Epithelial cell of esophagus (primary cell): ENCODE measurements at places on chromosomes 16 and 17.

DNA sequence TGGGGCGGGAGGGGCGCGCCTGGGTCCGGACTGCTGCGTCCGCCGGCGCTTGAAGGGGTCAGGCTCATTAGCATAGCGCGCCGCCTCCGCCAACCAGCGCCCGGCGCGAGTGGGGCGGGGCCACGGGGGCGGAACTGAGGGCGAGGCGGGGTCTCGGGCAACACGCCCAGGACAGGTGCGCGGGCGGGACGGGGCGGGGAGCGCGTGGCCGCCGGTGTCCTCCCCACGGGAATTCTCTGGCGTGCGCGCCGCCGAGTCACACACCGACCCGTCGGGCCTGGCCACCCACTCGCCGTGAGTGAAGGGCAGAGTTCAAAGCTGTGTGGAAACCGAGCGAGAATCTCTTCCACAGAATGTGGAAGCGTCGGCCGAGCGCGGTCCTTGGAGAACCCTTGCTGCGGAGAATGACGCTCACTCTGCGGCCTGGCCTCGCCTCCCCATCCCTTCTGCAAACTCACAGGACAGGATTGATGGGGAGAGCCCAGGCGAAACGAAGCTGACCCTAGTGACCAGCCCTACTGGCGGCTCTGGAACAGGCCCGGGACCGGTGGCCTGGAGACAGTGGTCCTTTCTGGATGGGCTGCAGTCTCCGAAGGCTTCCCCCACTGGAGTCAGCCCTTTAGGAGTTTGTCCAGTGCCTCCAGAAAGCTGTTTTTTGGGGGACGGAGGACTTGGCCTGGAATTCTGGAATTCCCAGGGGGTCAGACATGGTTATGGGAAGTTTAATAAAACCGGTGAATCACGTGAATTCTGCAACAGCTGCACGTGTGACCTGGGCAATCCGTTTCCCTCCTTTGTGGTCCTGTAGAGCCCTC is at the start of gene SNAI3:
TSS of gene SNAI3 (minus strand) at position 69 of the 815 bp plus-strand sequence. CDS start 101 bp downstream, outside the sequence.
- peak; percentile 85 for DNase-seq

GRCh38 chr17:74776990-74777389 is 845 bp upstream of the NAT9 start:
- DNase-seq: no peak

DNA sequence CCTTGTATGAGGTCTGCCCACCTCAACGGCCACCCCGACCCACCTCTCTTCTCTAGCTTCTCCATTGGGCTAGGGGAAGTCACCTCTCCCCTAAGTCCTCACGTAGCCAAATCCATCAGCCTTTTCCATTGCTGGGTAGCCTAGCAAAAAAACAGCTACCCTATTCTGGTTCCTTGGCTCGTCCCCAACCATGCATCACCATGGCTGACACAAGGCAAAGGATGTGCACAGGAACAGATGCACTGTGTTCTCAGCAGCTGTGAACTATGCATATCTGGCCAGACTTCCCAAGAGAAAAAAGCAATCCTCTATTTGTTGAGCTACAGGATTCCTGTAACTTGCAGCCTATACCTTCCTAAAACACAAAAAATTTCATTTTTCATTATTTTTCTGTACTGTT is 22.0 kb upstream of the FLCN start:
- no peak for DNase-seq

DNA sequence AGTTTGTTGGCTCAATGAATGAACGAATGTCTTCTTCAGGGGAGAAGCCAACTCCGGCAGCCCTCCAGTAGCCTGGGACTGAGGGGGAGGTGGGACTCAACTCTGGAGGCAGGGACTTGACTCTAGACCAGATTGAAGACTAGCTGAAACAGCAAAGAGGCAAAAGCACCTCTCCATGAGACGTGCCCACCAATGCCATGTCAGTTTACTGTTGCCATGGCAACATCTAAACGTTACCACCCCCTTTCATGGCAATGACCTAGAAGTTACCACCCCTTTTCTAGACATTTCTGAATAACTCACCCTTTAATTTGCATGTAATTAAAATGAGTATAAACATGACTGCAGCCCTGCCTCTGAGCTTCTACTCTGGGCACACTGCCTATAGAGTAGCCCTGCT is 91.8 kb downstream of the ASIC2 start:
- no peak for DNase-seq

GRCh38 chr16:87829622-87829980 is 39.7 kb downstream of the SLC7A5 start:
- no peak for DNase-seq

DNA sequence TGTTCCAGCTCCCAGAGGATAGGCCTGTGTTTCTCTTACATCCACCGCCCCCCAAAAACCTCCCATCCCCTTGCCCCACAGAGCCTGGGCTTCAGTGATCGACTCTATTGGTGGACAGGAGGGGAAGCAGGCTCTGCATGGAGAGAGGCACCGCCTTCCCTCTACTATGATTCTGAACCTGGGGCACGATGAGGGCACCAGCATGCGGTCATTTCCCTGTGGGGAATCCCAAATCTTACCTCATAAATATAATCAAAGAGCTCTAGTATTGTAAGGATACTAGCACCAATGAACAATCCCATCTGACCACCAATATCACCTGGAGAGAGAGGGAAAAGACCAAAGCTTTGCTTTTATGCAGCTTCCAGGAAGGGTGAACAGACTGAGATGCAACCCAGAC is 25.7 kb downstream of the SPACA3 start:
- no peak for DNase-seq

DNA sequence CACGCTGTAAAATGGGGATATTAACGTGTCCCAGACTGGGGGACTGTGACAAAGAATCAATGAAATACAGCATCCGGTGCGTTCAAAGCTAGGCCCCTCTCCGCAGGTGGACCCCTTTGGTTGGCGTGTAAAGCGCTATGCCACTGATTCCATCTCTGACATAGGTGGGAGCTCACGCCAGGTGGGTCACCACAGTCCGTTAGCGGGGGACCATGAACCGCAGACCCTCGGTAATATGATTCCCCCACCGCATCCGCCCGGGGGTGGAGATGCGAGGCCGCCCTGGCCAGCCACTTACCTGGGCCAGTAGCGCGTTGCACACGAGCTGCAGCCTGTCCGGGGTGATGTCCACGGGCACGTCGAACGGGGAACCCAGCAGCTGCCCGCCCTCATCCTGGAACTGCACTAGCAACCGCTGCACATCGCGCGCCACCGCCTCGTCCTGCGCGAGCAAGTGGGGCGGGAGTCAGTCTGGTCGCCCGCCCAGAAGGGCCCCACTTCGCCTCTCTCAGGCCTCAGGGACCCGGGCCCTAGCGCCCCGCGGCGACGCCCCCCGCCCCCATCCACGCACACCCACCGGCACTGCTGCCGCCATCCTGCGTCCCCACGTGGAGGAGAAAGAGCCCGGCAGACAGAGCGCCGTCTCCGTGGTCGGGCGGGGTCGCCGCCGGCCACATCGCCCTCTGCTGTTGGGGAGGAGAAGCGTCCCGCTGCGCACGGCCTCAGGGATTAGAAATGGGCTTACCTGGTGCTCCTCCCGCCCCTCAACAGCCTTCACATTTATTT is at the start of gene NLE1:
TSS of gene NLE1 (minus strand) at position 623 of the 786 bp plus-strand sequence. CDS start at position 595, 28 bp downstream.
- peak; percentile 85 for DNase-seq

DNA sequence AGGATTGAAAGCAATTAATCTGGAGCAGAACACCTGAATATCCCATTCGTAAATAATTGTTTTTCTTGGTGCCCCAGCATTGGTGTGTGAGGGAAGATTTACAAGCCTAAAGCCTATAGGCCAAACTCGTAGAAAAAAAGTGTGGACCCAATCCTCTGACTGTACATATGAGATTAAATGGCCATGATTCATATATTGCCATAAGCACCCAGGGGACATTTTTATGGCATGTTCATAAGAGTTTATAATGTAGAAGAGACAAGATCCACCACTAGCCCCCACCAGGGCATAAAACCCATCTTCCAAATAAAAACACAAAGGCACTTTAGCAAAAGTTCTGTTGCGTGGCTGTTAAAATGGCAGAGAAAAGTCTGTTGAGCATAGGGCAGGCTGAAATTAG is 15.5 kb upstream of the SALL1 start:
- DNase-seq: no peak

GRCh38 chr17:36945140-36945539 is 3.6 kb upstream of the AATF start:
- DNase-seq: no peak
